Smooth muscle cell of the brain vasculature (primary cell): ENCODE measurements at places on chromosomes 6 and 20.

DNA sequence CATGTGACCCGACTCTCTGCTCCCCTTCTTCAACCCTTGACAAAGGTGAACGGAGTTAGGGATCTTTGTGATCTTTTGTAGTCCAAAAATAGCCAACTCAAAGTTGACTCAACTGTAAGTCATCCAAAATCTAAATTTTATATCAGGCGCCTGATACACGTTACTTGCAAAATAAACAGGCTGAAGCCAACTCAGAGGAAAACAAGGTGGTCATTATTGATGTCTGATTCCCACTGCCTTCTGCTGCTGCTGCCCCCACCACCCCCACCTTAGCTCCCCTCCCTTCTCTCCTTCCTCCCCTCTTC lies 13.2 kb upstream of the RNF8 start:
- no peak for DNase-seq

- no peak for DNase-seq
Measured at GRCh38 chr6:98844244-98845210, 10.2 kb downstream of the POU3F2 start.

GRCh38 chr6:158867381-158868121 lies 48.4 kb upstream of the EZR start:
- no peak for DNase-seq

DNA sequence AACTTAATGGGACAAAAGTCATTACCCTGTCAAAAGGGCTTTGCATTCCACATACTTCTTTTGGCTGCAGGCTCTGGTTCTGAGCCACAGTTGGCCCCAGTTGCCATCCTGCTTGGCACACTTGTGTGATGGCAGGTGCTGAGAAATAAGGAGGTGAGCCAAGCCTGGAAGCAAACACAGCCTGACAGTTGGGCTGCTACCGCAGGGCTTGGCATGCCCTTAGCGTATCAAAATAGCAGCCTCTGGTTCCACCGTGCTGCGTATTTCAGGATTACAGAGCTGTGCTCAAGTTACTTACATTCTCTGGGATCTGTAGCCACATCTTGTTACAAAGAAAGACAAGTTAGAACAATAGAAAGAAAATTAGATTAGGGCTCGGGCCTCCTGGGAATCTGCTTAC lies 11.1 kb downstream of the MTHFD1L start:
- DNase-seq, result no peak

DNA sequence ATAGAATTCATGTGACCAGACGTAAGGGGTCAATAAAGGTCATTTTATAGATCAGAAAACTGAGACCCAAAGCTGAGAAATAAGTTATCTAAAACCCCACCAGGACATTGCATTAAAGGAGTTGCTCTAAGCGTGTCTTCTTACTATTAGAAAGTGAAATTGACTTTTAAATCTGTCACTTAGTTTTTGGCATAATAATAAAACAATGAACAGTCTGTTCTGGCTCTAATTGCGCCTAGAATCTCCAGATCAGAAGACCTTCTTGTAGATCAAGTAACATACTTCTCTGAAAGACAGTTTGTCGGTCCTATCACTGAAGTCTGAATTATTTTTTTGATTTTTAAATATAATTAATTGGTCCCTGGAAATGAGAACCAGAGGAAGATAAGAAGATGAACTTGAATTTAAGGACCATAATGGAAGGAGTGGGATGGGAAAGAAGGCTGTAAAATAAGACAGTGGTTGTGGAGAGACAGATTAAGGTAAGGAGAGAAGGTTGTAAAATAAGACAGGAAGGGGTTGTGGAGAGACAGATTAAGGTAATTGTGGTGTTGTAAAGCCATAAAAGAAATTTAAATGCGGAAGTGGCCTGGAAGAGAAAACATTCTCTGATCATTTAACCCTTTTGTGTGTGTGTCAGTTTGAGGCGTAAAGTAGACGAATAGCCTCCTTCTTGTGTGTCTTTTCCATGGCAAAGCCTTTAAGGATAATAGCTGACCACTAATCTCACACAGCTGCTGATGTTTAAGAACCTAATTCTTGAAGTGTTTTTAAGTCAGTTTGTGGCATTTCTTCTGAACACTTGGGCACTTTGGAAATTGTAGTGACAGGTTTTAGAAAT lies 20.1 kb downstream of the TOP1 start:
- no peak for DNase-seq

DNA sequence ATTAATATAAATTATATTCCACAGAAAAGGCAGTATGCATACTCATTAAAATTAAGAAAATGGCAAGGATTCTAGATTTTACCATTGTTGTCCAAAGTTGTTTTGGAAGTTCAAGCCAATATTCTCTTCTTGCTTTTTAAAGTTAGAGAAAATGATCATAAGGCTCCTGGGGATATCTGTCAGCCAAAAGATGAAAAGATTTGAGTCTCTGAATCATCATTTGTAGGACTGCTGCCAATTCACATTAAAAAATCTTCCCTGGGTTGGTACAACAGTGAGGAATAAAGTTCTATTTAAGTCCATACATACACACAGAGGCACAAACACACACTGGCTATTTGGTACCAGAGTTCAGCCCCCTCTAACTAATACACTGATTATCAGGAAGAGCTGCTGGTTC lies 620.1 kb downstream of the COL12A1 start:
- no peak for DNase-seq

DNA sequence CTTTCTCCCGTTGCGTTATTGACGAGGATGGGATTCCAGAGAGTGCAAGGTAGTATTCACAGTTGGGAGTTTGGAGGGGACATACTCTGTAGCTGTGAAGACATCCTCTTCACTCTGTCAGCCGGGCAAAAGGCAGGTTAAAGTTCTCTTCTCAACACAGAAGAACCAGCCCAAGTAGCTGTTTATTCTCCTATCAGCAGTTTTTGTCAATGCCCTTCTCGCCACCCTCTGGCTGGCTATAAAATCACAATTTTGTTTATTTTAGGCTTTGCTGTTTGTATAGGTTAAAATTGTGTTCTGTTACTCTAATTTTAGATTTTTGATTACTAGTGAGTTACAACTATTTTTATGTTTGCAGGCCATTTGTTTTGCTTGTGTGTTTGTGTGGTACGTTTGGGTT lies 37.9 kb upstream of the MAS1 start:
- no peak for DNase-seq

DNA sequence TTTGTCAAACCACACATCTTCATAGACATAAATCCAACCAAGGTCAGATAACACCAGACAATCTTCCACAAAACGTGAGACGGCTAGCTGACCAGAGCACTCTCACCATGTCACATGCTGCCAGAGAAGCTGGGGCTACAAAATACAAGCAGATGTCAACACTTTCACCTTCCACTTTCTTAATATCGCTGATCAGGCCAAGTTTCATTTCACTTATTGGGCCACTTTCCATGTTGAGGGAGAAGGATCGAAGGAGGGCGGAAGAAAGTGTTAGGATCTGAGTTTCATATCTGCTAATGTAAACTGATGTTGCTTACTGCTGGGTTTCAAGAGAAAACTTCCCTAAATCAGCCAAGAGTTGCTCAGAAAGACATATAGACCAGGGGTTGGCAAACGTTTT lies 177.0 kb upstream of the PRDM1 start:
- no peak for DNase-seq
